Stimulated activated CD4-positive, alpha-beta T cell treated with anti-CD3 and anti-CD28 coated beads, Interleukin-12 subunit alpha, Interleukin-12 subunit beta, amount 100 ng/mL, for 48 hours (primary cell): ENCODE measurements at places on chromosomes 2 and 18.

DNA sequence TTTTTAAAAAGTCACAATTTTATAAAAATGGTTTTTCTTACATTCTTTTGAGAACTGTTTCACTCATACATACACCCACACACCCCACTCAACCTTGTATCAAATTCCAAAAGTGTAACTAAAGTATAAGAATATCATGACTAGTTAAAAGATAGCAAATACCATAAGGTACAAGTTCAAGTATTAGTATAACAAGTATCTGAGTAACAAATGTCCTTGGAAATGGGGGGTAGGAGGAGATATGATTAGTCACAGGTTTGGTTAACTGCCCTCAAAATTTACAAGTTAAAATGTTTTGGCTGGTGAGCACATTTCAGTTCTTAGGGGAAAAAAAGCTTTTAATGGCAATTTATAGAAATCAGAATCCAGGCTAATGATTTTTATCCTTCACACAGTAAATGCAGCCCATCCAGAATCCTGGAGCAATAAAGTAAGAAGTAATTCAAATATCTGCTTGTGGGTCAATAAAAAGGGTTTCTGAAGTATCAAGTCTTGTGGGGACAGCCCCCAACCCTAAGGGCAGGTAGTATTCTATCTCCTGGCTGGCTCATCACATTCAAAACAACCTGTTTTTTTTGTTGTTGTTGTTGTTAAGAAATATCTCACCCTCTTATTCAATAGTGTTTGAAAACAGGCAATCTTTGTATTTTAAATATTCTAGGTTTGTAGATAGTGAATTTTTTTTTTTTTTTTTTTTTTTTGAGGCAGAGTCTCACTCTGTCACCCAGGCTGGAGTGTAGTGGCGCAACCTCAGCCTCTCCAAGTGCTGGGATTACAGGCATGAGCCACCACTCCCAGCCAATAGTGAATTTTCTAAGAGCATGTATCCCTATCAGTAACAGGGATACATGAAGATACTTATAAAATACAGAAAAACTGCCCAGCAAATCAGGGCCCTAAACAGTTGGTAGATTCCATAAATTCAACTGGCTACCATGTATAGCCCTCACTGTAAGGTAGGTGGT lies 14.5 kb downstream of the IAH1 start:
- no peak for DNase-seq

GRCh38 chr2:85400023-85400422 lies 10.1 kb downstream of the CAPG start:
- no peak for DNase-seq

- no peak for DNase-seq
These were observed 1441.6 kb downstream of the SUCLG1 start for GRCh38 chr2:83017366-83018090.

DNA sequence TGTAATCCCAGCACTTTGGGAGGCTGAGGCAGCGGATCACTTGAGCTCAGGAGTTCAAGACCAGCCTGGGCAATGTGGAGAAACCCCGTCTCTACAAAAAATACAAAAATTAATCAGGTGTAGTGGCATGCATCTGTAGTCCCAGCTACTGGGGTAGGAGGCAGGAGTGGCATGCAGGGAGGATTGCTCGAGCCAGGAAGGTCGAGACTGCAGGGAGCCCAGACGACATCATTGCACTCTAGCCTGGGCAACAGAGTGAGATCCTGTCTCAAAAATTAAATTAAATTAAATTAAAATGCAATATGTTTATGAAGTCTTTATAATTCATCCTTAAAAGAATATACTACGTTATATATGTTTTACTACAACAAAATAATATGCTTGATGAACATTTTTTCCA lies 38.1 kb downstream of the CHN1 start:
- DNase-seq: no peak

DNA sequence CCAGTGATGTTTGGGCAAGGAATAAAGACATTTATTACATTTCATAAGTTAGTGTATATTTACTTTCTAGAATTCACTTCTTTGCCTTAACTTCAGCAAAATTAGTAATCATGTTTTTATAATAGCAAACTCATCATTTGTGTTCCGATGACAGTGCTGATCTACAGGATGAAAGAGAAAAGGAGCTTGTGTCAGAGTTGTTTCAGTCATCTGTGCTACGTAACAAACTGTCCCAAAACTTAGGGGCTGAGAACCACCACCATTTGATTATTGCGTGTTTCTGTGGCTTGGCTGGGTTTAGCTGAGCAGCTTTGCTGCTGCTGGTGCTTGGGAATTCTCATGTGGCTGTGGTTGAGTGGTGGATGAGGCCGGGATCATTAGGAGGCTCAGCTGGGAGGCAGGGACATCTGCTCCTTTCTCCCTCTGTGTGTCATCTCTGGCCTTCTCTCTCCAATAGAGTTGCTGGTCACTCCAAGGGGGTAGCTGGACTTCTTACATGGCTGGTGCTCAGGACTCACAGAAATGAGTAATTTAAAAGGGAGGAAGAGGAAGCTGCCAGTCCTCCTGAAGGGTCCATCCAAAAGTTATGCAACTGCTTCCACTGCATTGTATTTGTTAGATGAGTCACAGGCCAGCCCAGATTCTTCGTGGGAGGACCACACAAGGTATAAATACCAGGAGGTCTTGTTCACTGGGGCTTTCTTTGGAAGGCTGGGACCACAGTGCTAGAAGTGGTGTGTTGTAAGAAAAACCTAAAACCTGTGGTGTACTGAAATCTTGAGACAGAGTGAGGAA lies 43.4 kb upstream of the HAAO start:
- DNase-seq: no peak

DNA sequence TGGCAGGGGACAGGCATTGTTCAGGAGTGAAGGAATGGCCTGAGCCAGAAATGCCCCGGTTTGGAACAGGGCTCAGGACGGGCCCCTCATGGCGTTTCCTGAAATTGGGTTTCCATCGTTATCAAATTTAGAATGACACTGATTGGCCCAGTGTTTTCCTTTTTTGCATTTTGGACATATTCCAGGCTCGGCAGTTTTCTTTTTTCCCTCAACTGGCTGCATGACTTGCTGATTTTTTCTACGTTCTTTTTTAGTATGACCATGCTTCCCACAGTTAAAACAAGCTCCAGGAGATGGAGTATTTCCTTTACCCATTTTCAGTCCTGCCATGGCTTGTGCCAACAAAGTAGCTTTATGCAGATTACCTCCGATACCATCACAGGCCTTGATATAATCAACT lies 20.4 kb upstream of the LYG2 start:
- DNase-seq: no peak

DNA sequence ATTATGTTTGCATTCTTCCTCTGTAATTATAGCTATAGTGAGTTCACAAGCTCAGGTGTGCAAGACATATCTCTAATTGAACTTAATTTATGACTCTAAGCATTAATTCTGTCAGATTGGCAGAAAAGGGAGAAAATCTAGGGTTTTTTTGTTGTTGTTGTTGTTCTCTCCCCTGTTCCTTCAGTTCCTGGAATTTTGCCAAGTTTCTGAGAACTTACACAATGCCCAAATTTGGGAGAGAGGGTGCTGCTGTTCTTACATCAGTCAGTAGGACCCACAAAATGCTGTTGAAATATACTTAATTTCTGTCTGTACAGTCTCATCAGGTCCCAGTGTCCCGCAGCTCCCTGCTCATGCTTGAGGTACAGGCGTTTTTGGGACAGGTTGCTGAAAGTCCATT lies 221.8 kb upstream of the RBMS1 start:
- DNase-seq: no peak

DNA sequence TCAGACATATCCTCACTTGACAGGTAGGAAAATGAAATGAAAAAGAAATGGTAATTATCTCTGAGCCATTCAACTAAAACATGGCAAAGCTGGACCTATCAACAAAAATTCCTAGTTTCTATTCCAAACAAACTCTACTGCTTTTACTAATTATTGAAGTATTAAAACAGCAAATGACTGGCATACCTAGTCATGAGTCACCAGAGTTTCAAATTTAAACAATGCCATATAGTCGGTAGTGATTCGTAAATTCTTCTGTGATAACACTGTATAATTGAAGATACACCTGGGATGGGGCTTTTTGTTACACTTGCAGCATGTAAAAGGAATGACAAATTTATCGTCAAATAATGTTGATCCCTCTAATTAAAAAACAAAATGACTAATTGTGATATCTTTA lies 153.1 kb upstream of the THUMPD2 start:
- DNase-seq: no peak

DNA sequence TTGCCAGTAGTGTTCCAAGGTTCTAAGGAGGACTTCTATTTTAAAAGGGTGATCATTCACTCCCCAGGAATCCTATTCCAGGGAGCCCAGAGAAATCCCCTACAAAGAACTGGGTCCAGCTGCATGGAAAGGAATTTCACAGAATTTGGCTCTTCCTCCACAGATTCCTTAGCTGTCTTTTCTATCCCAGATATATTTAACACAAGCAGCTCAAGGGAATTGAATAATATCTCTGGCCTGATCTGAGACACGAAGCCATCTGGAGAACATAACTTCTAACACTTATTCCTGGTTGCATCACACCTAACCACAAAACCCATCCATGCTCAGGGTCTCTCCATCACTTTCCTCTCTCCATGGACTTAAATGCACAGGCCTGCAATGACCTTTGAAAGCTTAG lies 306.7 kb upstream of the ACVR2A start:
- DNase-seq: no peak

GRCh38 chr2:207819839-207820784 lies 50.4 kb upstream of the FZD5 start:
- DNase-seq: no peak
